ENCODE measurements at places on chromosomes 4 and X.

- DNase-seq = no peak
Measured at GRCh38 chrX:132271311-132271778, 52.1 kb upstream of the RAP2C start.

DNA sequence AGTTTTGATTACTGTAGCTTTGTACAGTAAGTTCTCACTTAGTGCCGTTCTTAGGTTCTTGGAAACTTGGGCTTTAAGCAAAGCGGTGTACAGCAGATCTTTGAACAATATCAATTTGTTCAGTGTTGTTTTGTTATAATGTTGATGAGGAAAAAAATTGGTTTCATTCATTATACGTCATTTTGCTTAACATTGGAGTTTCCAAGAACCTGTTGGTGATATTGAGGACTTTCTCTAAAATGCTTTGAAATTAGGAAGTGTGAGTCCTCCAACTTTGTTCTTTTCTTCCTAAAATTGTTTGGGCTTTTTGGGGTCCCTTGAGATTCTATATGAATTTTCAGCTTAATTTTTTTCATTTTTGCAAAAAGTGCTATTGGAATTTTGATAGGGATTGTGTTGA lies 49.1 kb downstream of the STAG2 start:
- no peak for DNase-seq

DNA sequence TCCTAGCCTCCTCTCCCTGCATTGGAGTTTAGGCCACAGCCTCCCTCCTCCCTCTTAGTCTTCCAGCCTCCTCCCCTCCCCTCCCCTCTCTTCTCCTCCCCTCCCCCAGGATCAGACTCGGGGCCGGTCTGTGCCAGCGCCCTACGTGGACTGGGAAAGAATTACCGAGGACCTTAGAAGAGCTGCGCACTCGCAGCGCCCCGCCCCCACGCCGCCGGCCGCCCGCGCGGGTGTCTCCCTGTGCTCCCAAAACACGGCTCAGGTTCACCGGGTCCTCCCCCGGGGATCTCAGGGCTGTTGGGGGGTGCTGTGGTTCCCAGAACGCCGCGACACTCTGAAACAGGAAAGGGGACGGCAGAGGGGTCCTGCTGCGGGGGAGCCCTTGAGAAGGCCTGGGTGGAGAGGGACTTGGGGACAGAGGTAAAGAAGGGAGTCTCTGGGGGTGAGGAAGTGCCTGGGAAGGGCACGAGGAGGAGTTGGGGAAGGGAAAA lies 122.3 kb upstream of the TBL1X start:
- no peak for DNase-seq

GRCh38 chr4:173074501-173074946 lies 94.1 kb upstream of the GALNT7 start:
- no peak for DNase-seq

GRCh38 chr4:183355405-183355804 lies 33.2 kb upstream of the CLDN24 start:
- DNase-seq = no peak

DNA sequence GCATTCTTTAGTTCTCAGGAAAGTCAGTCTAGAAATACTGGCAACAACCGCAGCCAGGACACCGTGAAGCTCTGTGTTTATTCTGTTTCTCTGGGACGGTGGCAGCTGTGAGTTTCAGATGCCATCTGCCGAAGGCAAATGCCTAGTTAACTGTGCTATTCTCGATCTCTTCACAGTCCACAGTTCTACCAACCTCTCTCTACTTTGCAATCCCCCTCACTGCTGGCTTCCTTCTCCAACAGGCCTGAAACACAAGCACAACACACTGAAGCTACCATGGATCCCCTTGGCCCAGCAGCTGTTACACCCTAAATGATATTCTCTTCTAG lies 118.8 kb downstream of the ZNF827 start:
- DNase-seq = no peak

- DNase-seq = no peak
Measured at GRCh38 chr4:158067646-158068045, 105.2 kb downstream of the GASK1B start.

DNA sequence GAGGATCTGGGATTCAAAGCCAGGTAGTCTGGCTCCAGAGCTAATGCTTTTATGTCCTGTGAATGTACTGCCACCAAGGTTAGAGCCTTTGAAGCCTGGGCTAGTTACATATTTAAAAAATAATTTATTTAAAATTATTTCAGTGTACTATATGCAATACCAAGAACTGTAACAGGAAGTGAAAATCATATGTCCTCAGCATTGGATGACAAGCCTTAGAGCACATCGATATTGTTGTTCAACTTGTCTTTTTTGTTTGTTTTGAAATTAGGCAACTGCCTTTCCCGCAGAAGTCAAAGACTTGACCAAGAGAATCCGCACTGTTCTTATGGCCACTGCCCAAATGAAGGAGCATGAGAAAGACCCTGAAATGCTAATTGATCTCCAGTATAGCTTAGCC lies 73.1 kb upstream of the IL13RA1 start:
- DNase-seq = no peak

DNA sequence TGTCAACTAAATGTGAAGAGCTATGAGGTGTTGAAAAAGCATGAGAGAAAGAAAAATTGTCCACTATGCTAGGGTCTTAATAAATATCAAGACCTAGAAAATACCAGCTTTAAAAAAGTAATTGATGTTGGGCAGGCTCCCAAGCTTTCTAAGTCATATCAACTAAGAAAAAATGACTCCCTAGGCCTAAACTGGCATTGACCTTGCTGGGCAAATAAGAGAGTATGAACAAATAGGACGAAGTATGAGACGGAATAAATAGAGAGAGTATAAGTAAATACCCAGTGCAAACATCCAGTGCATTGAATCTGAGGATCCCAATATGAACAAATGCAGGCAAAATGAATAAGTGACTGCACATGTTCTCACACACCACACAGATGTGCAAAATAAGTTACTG lies 3.2 kb downstream of the KDR start:
- DNase-seq = no peak

DNA sequence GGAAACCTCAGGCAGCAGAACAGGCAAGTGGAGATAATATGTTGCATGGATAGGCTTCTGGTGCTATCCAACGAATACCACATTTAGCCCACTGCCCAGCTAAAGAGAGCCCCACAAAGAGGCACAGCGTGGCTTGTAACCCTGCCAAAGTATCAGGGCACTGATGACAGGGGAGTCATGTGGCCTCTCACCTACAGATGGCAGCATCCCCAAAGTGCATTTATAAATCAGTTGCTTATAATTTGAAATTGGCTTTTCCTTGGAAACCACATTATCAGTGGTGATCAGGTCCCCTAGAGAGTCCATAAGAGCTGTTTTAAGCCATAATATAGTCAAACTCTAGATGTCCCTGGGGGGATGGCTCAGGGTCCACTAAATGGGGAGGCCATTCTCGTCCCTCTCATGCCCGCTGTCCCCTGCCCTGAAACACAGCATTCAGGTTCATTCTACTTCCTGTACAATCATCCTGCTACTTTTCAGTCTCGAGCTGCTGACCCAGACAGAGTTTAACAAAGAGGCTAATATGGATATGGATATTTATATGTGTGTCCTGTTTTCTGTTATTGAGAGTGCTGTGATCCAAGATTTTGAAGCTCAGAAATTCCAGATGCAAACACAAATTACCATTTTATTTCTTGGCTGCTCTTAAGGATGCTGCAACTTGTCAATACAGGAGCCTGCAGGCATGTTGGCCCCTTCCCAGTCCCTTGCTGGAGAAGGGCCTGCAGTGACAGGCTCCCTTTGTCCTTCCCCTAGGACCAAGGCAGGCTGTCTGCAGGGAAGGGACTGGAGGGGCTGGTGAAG lies 28.5 kb downstream of the SRPX start:
- DNase-seq = no peak

- no peak for DNase-seq
Measured at GRCh38 chrX:47558436-47558835, 2.6 kb upstream of the ARAF start.

GRCh38 chrX:149208307-149208706 lies 296.8 kb downstream of the IDS start:
- no peak for DNase-seq

DNA sequence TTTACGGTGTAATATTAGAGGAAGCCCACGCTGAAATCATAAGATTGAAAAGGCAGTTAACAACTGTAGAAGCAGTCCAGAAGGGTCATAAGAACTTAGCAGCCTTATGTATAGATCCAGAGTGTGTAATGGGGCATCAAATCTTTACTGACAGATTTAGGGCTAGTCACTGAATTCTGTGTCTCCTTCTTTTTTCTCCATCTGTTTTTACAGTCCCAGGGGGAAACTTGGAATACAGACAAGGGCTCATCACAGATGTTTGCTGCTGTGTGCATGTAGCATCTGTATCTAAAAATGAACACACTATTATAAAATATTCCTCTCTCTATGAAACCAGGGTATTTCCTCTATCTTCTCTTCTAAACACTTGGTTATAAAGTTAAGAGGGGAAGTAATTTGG lies 43.9 kb downstream of the CYSLTR1 start:
- no peak for DNase-seq

DNA sequence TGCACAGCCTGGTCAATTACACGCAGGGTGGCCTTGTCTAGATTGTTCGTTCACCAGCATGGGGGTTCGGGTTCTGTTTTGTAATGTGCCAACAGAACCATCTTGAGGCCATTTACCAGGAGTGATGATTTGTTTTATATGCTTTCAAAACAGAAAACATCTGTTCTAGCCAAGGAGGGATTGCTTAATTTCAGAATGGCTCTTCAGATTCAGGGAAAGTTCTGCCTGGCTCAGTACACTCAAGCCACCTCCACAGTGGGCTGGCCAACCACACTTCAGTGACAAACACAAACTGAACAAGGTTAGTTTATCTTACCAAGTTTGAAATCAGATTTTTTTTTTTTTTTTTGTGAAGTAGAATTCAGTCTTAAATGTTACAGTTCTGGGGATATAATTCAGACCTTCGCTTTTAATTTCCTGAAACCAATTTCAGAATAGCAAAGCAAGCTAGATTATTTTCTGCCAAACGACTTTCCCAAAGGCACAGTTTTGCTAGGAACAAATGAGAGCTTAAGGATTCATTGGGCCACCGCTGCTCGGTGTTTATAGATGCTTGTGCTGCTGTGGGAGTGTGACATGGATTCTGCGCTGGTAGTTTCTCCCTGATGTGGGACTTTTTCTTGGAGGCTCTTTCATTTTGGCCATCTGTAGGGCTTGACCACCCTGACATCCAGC lies 23.4 kb downstream of the SMS start:
- no peak for DNase-seq

- DNase-seq = no peak
Measured at GRCh38 chr4:124389591-124389990, 322.9 kb downstream of the ANKRD50 start.

DNA sequence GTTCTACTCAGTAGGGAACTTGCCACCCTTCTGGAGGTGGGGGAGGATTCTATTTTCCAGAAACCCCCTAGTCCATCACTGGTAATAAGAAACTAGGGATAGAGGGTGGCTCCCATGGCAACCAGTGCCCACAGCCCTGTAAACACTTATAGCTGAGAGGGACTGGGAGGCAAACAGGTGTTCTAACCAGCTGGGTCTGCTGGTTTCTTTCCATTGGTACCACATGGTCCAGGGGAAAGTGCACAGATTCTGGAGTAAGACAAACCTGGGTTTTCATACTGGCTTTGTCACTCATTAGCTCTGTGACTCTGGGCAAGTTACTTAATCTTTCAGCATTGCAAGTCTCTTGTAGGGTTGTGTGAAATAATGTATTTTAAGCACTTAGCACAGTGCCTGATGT lies 26.9 kb downstream of the IGSF1 start:
- no peak for DNase-seq

- no peak for DNase-seq
Measured at GRCh38 chr4:149799546-149799945, 16.1 kb downstream of the IQCM start.

- DNase-seq = no peak
Measured at GRCh38 chr4:123064390-123064789, 142.0 kb upstream of the NUDT6 start.

Measured in stimulated activated CD4-positive, alpha-beta T cell treated with anti-CD3 and anti-CD28 coated beads, TNF-alpha, amount 100 ng/mL, for 1 hour (primary cell).